ENCODE measurements at places on chromosomes 2 and 18.

DNA sequence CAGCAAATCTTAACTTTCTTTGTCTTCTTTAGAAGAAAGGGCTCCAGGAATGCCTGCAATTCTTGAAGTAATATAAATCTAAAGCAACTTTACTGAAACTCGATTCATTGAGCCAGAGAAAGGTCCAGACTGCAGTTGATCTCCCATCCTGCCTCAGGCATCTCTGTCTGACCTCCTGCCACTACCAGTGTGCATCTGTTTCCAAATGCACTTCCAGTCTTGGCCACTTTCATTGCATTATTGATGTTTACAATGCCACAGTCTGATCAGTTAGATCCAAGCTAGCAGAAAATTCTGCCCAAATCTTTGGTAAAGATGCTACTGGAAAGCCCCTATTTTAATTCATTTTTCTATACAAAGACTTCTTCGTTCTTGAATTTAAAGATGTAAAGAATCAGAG, 158.0 kb downstream of the RAPGEF4 start:
- DNase-seq, result no peak

GRCh38 chr18:24326211-24326610, 71.4 kb downstream of the OSBPL1A start:
- DNase-seq, result no peak

GRCh38 chr2:186862869-186863709, 14.1 kb upstream of the ZSWIM2 start:
- peak; percentile 67 for DNase-seq

DNA sequence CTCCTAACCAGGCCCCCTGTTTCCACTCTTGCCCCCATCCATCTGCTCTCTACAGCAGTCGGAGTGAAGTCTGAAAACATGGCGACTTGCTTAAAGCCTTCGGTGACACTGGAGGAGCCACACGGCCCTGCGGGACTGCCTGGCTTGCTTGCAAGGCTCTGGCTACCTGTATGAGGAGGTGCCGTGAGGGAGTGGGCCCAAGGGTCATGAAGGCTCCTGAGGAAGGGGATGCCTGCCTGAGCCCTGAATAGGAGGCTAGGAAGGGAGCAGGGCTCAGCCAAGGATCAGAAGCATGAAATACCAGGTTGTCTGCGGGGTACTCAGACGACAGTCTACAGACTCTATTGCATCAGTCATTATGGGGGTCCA, 75.4 kb downstream of the EMX1 start:
- DNase-seq, result no peak

DNA sequence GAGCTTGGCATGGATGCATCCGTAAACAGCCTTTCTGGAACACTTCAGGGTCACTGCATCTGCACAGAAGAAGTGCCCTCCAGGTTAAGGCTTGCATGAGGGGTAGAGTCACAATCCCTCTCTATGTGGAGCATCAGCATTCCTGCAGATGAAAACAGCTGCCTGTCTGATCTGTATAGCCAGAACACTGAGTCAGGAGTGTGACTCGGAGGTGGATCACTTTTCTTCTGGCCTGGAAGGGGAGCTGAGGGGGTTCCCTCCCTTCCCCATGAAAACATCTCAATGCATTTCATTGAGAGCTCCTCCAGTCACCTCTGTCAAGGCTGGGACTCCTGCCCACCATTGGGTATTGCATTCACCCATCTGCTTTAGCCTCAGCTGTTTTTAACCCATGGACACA, 72.5 kb upstream of the SERPINE2 start:
- peak; percentile 95 for DNase-seq

GRCh38 chr2:104412384-104412783, 441.5 kb upstream of the POU3F3 start:
- DNase-seq, result no peak

GRCh38 chr2:226080334-226080733, 680.8 kb downstream of the NYAP2 start:
- DNase-seq, result peak; percentile 80

Data from foreskin fibroblast (primary cell).